Lower lobe of right lung (tissue), 2 donors: ENCODE measurements at places on chromosomes 5 and 9. TPM values are rescaled to one million over a fixed set of nuclear protein-coding genes. Genes with fewer than 3 reads are reported as not detected.
A peak's percentile ranks its signal among the peaks of the same experiment; 100 is the strongest.

HNRNPA0 gene
- 21.7 TPM for total RNA-seq

MARCOL gene
- total RNA-seq: not detected

IFNA13 gene
- total RNA-seq: 1.1 TPM

HSPA5 gene
- total RNA-seq: 201 TPM

PCDHGB5 gene
- total RNA-seq: 9.1 TPM

PLPPR1 gene
- 5.4 TPM for total RNA-seq

TAF11L2 gene
- total RNA-seq: not detected

IRX1 gene
- 6.0 TPM for total RNA-seq

NTNG2 gene
- total RNA-seq: 5.0 TPM

DPP7 gene
- total RNA-seq: 190 TPM

FRMD3 gene
- 9.7 TPM for total RNA-seq

TRIM52 gene
- total RNA-seq: 20.8 TPM

RMI1 gene
- total RNA-seq: 6.7 TPM

HSPB3 gene
- not detected for total RNA-seq

CSF2 gene
- 3.9 TPM for total RNA-seq

GARNL3 gene
- 7.8 TPM for total RNA-seq

- DNase-seq: no peak
Observed at GRCh38 chr5:131640043-131640856, 5.2 kb upstream of the RAPGEF6 start.

- DNase-seq: no peak
Observed at GRCh38 chr5:112525217-112525616, 106.1 kb upstream of the EPB41L4A start.

- DNase-seq: no peak
Observed at GRCh38 chr5:59759600-59760351, 133.8 kb downstream of the PDE4D start.

GRCh38 chr5:38739011-38739704 is 106.7 kb upstream of the OSMR start:
- DNase-seq: no peak

GRCh38 chr9:4131946-4132345 is 167.9 kb downstream of the GLIS3 start:
- no peak for DNase-seq

- DNase-seq: no peak
Observed at GRCh38 chr5:179061025-179061424, 852 bp downstream of the ZNF354C start.

DNA sequence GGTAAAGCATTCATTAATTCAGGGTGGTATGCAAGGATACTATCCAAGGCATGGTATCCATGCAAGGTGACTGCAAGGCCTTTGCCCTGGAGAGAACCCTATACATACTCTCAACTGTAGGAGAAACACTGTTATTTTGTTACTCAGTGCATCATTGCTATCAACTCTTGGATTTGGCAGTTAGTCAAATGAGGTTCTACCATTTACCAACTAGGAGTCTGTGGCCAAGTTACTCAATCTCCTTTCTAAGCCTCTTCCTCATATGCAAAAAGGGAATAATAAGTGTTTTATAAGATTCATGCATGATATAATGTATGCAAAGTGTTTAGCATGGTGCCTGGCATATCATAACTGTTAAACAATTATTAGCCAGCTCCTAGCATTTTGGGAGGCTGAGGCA is 4.0 kb downstream of the PCDHGC3 start:
- no peak for DNase-seq

DNA sequence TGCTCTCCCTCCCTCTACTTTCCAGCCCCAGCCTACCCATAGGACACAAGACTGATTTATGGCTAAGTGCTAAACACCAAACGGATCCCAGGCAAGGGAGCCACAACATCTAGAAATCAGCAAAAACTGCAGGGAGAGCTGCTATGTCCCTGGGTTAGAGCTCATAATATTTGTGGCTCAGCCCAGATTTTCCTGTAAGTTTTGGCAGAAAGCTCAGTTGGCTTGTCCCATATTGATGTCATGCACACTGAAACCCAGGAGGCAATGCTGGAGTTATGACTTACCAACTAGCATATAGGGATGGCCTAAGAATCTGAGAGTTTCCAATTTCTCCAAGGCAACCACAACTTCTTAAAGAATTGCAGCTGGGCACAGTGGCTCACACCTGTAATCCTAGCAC is 44.7 kb upstream of the MYOT start:
- DNase-seq: no peak

GRCh38 chr5:172686111-172686510 is 45.0 kb downstream of the NEURL1B start:
- DNase-seq: no peak

GRCh38 chr9:89723469-89724100 is 118.8 kb downstream of the GADD45G start:
- DNase-seq: no peak

- no peak for DNase-seq
Observed at GRCh38 chr5:31641575-31641974, 2.6 kb downstream of the PDZD2 start.

GRCh38 chr5:77867194-77867691 is 91.1 kb upstream of the TBCA start:
- DNase-seq: no peak

- DNase-seq: no peak
Observed at GRCh38 chr9:95840074-95840473, 35.4 kb upstream of the ERCC6L2 start.

GRCh38 chr5:162703914-162704313 is 636.3 kb downstream of the GABRG2 start:
- no peak for DNase-seq

DNA sequence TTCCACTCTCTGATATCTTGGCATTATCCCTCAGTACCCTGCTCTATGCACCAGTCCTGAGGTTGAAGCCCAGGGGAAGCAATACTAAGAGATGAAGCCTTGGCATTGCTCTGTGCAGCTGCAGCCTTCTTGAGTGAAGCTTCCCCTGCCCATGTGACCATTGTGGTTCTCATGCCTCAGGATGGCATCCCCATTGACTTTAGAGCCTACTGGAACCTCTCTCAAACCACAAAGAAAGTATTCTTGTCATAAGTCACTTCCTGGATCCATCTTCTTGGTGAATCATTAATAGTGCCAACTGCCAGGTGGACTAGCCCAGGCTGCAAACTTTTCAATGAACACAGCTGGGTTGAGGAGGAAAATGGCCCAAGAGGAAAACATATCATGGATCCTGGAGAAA is 283.9 kb upstream of the RFX3 start:
- no peak for DNase-seq

- no peak for DNase-seq
Observed at GRCh38 chr5:68839019-68839552, 254.7 kb upstream of the SLC30A5 start.

GRCh38 chr5:96933764-96934707 is 1.8 kb upstream of the LNPEP start:
- no peak for DNase-seq

DNA sequence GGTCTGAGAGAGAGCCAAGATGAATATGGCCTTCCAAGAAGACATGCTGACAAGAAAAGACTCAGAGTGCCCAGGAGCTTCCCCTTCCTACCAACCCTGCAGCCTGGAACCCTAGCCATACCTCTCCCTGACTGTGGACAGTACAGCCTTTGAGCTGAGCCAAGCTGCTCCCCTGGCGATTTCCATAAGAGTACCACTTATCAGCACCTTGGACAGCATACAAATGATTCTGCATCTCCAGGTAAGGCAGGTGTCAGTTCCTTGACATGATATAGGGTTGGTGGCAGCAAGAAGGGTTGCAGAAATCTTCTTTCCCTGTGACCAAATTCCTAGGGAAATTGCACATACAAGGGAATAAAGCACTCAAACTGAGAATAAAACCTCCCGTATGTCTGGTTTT is 58.3 kb downstream of the MFAP3 start:
- no peak for DNase-seq

DNA sequence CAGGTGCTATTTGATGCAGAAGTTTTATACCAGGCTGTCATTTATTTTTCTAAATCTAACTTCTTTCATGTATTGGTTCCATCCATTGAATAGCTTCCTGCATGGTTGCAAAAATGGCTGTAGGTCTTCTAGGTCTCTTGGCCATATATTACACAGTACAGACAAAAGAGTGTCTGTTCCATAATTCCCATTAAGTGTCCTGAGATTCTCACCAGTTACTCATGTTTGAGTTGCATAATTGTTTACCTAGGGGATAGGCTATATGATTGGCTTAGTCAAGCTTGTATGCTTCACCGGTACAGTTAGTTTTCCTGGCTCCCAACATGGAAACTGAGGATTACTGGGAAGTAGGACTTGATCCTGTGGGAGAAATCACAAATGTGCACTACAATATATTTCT is 399.4 kb upstream of the NUDT12 start:
- DNase-seq: no peak

- no peak for DNase-seq
Observed at GRCh38 chr5:13601112-13601511, 343.4 kb downstream of the DNAH5 start.

- DNase-seq: no peak
Observed at GRCh38 chr9:116276196-116276493, 122.6 kb downstream of the PAPPA start.

GRCh38 chr9:101585740-101586139 is 9.0 kb downstream of the PPP3R2 start:
- no peak for DNase-seq

DNA sequence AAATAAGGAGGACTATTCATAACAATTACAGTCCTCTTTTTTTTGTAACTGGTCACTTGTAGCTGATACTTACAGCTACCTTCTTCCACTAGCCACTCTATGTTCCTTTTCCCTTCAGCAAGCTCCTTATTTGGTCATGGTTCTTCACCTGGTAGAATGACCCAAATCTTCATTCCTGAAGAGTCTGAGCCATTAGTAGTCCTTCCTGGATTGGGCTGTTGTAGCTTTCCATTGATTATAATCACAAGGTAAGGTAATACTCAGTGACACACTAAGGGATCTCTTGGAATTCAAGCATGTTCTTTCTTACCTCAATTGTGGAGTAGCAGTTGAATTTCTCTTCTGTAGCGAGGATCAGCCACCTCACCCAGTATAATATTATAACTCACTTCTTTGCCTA is 25.5 kb upstream of the ITGA2 start:
- DNase-seq: no peak

- DNase-seq: no peak
Observed at GRCh38 chr5:71769287-71769686, 50.2 kb downstream of the CARTPT start.

- DNase-seq: peak; percentile 56
Observed at GRCh38 chr9:137307255-137308056, 5.4 kb upstream of the NRARP start.

- no peak for DNase-seq
Observed at GRCh38 chr5:74093561-74093960, 467.6 kb downstream of the ARHGEF28 start.

DNA sequence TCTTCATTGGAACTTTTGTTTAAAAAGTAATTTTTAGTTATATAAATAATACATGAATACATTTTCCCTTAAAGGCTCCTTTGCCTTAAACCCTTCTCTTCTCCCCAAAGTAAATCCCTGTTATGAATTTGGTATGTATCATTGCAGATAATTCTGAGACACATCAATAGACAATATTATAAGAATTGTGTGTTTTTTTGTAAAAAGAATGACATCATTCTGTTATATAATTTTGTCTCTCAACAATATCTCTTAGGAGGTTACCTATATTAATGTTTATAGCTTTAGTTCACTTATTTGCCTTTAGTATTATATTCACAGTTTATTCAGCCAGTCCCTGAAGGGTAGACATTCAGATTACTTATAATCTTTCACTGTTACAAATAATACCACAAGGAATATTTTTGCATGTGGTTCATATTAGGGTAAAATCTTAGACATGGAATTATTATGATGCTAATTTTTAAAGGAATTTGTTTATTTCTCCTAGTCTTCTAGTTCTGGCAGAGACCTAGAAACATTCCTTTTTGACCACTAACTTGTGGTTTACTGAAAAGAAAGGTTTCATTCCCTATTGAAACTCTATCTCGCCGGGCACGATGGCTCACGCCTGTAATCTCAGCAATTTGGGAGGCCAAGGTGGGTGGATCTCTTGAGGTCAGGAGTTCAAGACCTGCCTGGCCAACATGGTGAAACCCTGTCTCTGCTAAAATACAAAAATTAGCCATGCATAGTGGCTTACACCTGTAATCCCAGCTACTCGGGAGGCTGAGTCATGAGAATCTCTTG is 105.6 kb downstream of the KCTD16 start:
- DNase-seq: no peak

GRCh38 chr9:131848570-131849160 is 108.8 kb upstream of the RAPGEF1 start:
- DNase-seq: no peak

DNA sequence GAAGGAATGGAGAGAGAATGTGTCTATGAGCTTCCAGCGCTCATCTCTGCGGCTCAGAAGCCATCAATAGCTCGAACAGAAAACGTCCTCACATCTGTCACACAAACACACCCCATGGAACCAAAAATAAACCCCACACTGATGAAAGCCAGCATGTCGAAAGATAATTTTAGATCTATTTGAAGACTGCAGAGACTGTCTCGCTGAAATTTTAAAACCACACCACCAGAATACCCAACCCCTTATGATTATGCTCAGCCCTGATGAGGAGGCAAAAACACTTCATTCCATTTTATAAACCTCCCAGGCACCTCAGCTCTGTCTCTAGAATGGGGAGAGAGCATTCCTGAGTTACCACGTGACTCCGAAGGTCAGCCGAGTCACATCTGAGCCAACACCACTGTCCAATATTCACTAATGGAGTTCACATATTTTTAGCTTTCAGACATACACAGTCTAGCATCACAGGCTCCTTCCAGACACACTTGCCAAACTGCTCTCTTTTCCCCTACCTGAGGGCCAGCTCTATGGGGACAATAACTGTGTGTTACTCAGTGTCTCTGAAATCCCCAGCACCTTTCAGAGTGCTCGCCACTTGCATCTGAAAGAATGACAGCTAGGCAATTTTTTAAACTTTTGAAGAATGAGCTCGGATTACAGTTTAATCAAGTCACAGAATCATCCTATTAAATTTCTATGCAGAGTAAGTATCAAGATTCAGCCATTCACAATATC is 63.2 kb downstream of the SERINC5 start:
- no peak for DNase-seq

DNA sequence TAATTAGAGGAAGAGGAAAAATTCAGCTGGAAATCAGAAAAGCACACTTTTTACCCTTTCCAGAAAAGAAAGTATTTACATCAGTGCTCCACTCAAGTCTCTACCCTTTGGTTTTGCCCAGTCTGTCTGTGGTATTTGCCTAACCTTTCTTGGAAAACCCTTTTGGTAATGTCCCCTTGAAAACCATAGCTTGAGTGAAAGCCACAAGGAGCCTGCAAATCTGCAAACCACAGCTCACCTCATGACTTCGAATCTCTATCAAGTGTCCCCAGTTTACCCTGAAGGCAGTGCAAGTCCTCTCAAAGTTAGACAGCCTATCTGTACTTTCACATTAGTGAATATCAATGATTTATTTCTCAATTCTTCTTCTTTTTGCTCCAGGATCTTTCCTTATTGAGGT is 162.1 kb upstream of the TSLP start:
- DNase-seq: no peak

GRCh38 chr5:136399527-136399926 is 34.2 kb upstream of the TRPC7 start:
- DNase-seq: no peak
